ENCODE measurements at places on chromosomes 6 and 20.

DNA sequence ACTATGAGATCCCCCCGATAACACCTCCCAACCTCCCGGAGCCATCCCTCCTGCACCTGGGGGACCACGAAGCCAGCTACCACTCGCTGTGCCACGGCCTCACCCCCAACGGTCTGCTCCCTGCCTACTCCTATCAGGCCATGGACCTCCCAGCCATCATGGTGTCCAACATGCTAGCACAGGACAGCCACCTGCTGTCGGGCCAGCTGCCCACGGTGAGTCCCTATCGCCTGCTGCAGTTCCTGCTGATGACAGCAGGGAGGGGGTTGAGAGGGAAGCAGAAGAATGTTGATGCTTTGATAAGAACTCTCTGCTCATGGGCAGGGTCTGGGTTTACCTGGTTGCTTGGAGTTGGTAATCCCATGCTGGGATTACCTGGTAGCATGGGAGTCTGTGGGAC is 91.9 kb downstream of the TOX2 start:
- ATAC-seq, result no peak

DNA sequence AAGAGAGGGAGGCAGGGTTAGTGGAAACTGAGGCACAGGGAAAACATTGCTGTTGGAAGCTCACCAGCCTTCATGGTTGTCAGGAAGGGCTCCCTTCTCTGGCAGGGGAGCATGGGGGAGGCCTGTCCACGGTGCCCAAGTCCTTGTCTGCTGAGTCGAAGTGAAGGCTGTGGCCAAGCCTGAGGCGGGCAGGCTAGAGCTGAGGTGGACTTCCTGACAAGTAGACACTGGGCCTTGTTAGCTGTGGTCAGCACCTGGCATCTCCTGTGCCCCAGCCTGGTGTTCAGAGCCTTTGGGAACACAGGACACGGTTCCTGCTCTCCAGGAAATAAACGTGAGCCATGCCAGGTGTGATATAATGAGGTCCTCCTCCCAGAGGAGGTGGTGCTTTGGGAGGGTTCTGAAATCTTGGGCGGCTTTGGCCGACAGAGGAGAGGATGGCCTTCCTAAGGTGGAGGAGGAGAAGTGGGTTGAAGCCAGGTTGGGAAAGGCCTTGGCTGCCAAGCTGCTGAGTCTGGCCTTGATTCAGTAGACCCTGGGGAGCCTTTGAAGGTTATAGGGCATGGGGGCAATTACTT is 138.4 kb upstream of the RNF24 start:
- ATAC-seq, result no peak

DNA sequence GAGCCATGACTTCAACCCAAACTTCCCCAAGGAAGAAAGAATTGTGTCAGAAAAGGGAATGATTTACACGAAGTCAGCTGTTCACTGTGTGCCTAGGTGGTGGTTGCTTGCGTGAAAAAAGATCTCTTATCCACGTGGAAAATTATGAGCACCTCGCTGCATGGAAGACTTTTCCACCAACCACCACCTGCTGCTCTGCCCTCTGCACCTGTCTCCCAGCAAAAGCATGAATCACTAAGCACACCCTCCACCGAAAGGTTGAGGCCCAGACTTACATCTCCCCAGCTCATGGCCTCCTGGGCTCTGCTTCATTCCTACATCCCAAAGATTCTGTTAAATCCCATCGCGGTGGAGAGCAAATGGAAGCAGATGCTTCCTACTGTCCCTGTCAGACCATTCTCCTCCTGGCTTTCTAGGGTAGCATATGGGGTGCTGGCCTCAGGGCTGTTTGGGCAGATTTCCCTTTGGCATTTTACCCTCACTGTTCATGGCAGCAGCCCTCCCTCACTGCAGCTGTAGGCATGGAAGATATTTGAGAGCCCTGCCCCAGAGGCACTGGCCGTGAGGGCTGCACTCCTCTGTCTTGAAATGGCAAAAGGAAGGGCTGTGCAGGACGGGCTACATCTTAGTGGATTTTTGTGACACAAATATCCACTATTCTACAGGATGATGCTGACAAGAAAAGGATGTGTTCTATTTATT is 37.6 kb upstream of the CST5 start:
- ATAC-seq, result no peak

- no peak for ATAC-seq
Measured at GRCh38 chr6:13375360-13375878, 47.1 kb upstream of the TBC1D7 start.

DNA sequence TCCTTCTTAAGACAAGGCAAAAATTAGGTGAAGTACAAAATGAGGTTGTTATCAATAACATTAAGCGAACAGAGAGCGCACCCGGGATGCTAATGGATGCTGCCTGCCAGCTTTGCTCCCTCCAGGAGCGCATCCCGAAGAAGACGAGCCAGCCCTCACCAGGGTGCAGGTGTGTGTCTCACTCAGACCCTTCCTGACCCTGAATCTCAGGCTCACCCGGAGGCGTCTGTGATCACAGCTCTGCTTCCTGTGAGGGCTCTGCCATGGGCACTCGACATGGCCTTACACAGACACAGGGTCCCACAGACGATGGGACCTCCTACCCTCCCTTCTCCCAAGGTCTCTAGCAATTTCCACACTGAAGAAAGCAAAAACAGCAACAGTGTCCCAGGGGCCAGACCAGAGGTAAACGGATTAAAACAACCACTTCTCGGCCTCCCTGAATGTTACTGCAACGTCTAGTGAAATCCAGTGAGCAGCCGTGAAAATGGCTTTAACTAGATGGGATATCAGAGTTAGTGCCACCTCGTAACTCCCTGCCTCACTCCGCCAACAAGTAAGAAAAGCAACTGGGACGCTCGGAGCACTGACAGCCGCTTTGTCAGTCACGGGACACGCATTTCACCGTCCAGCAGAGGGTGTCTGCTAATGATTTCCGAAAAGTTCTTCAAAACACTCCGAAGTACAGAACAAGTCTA is 11.7 kb downstream of the ZBTB46 start:
- no peak for ATAC-seq

DNA sequence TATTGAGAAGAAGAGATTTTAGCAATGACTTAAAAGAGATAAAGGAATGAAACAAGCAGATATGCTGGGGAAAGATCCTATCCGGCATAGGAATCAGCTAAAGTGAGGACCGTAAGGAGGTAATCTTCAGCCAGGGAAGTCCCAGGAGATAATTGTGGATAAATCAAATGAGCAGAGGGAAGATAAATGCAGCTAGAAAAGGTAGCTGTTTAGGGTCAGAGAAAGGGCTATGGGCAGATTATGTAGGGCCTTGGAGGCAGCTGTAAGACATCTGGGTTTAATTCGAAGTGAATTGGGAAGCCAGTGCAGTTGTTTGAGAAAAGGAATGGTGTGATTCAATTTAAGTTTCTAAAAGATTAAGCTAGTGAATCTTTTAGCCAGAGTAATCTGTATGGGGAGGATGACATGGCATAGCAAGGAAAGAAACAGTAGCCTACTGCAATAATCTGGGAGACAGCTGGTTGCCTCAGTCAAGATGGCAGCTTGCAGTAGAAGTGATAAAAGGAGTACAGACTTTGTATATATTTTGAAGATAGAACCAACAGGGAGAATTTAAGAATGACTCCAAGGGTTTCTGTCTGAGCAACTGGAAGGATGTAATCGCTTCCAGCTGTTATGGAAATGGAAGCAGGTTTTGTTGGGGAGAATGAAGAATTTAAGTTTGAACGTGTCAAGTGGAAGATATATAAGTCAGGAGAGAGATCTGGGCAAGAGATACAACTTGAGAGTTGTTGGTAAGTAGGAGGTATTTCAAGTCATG is 552.3 kb upstream of the FLRT3 start:
- ATAC-seq, result peak; percentile 47

- no peak for ATAC-seq
Measured at GRCh38 chr6:143014764-143015163, 45.9 kb upstream of the AIG1 start.

DNA sequence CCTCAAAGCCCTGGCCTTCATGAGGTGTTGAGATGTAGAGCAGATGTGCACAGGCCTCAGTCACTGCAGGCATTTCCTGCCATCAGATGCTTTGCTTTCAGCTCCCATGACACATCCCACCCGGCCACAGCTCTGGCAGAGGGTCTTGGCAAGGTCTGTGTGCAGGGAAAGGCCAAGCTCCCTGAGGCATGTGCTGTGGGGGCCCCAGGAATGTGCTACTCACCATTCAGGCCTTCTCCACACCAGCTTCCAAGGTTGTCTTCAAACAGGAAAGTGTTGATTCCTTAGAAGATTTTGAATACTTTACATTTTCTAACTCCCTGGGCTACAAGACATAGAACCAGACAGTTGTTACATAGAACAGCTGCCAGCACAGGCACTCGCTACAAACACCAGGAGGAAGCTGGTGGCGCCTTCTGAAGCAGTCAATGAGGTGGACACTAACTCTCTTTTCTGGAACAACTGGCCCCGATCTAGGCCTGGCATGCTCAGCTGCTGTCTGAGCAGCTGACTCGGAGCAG is 27.8 kb downstream of the CASS4 start:
- ATAC-seq, result peak; percentile 92

- no peak for ATAC-seq
Measured at GRCh38 chr6:15539722-15540270, 123.0 kb downstream of the DTNBP1 start.

- no peak for ATAC-seq
Measured at GRCh38 chr20:48794816-48795457, 32.9 kb downstream of the PREX1 start.

DNA sequence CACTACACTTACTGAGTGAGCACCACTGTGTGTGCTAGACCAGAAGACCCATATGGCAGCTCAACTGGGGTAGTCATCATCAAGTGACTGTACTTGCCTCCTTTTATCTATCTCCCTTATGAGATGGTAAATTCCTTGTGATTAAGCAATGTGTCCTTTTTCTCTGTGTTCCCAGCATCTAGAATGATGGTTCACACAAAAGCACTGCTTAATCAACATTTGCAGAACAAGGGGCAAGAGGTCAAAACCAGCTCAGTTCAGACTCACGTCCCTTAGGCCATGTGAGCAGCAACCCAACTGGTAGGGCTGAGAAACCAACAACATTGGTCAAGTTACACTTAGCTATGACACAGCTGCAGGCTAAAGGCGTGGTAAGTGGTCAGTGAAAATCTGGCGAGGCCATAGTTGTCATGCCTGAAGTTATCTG is 10.0 kb downstream of the TRAM2 start:
- ATAC-seq, result no peak

GRCh38 chr20:37278966-37279590 is 10.4 kb upstream of the MANBAL start:
- no peak for ATAC-seq

DNA sequence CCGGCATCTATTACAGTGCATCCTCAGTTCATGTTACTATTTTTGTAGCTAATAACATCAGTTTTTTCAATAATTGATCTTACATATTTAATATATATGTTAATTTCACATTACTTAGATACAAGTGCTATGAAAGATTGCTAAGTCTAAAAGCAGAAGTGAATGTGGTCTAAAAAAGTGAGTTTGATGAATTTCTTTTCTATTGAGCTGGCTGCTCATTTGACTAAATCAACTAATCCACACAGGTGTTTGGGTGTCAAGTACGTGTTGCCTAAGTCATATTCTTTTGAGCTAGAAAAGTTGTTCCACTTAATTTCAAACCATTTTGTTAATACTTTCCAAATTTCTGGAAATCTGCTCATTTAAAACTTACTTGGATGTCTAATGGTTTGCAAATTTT is 46.6 kb upstream of the EZR start:
- ATAC-seq, result no peak

GRCh38 chr6:16698997-16699868 is 62.0 kb downstream of the ATXN1 start:
- peak; percentile 56 for ATAC-seq

DNA sequence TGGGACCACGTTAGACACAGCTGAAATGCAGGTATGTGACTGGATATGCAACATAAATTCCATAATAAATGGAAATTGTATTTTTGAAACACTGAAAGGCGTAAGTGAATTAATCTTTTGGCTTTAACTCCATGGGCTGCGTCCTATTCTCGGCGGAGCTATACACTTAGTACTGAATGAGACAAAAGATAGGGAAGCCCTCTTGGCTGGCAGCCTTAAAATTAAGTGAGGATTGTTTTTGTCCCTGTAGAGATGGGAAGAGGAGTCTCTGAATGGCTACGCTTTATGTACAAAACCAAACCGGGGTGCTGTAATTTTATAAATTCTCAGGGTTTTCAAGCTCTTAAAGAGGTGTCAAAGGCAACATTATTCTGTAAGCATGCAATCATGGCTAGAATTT is 429.8 kb downstream of the QKI start:
- ATAC-seq, result no peak

- peak; percentile 95 for ATAC-seq
Measured at GRCh38 chr6:109978174-109979032, at the start of gene GPR6. GPR6 (plus strand) TSS chr6:109978311; CDS start chr6:109979113, 802 bp downstream.

- ATAC-seq, result peak; percentile 74
Measured at GRCh38 chr20:47561180-47561579, 59.5 kb downstream of the NCOA3 start.

DNA sequence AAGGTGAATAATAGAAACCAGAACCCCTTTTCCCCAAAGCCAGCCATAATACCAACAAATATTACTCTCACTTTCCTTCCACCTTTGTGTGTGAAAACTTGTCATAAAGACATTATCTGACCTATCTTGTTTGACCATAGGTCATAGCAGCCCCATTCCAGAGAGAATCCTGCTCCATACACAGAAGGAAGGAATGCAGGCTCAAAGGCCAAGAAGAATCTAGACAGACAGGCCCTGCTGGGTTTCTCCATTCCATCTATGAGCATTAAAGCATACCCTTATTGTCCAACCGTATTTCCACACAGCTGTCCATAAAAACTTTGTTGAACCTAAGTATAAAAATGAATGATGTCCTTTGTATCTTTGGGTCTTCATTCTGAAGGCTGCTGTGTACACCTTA is 40.7 kb upstream of the KCNK5 start:
- ATAC-seq, result no peak

GRCh38 chr20:41064377-41064776 is 35.8 kb downstream of the TOP1 start:
- no peak for ATAC-seq

DNA sequence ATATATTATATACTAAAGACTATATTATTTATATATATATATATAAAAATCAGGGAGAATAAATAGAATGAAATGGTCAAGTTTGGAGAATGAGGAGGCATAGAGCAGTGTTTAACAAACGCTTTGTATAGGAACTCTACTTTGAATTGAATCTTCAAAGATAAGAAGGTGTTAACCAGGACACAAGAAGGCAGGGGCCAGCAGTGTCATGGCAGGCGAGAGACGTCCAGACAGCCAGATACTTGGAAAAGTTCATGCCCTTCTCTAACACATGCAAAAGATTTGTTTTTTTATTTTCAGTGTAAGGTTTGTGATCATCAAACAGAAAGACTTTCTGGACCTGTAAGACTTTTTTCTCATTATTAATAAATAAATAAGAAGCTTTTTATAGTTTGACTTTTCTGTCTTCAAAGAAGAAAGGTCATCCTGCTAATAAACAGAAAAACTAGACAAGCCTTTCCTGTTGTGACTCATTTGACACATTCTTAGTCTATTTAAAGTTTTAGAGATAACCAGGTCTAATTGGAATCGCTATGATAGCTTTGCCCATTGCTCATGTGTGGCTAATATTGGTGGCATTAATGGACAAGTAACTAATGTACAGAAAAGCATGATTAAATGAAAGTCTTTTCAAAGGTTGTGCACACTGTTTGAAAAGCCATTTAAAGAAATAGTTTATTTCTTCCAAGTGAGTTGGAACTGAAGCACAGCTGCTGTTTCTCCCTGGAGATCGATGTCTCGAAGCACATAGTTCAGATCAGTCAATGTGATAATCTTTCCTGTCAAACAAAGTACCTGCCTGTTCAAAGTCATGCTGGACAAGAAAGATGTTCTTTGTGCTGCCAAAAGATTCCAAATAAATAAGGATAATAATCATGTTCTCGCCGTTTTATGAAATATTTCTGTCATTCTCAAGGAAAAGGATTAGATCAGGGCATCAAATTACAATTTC is 420.4 kb upstream of the OPRM1 start:
- no peak for ATAC-seq

Measured in SK-N-SH treated with all-trans-retinoic acid at 6 μM for 48 hours (cell line).